ENCODE measurements at places on chromosomes 5 and 9.

DNA sequence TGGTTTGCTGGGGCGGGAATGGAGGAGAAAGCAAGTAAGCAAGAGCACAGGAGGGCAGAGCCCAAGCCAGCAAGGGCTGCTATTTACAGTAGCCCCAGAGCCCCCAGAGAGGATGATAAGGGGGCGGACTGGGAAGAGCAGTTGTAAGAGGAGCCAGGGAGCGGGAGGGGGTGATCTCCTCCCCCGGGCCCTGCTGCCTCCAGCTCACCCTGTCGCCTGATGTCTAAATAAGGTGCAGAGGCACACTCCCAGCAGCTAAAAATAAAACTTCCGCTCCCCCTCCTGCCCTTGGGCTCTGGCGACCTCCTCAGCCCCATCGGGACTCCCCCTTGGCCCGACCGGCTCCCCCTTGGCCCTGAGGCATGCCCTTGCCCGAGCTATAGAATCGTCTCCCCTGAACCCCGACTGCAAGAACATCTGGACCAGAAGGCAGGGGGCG lies 14.4 kb upstream of the CCDC69 start:
- no peak for DNase-seq

- no peak for DNase-seq
These were observed 58.5 kb upstream of the ANXA1 start for GRCh38 chr9:73093016-73093739.

DNA sequence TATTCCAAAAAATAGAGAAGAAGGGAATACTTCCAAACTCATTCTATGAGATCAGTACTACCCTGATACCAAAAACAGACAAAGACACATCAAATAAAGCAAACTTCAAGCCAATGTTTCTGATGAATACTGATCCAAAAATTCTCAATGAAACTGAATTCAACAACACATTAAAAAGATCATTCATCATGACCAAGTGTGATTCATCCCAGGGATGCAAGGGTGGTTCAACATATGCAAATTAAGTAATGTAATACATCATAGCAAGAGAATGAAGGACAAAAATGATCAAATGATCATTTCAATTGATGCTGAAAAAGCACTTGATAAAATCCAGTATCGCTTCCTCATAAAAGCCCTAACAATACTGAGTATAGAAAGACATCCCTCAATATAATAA lies 4.9 kb upstream of the RCL1 start:
- DNase-seq: no peak

GRCh38 chr5:13943676-13944075 lies 812 bp downstream of the DNAH5 start:
- no peak for DNase-seq

DNA sequence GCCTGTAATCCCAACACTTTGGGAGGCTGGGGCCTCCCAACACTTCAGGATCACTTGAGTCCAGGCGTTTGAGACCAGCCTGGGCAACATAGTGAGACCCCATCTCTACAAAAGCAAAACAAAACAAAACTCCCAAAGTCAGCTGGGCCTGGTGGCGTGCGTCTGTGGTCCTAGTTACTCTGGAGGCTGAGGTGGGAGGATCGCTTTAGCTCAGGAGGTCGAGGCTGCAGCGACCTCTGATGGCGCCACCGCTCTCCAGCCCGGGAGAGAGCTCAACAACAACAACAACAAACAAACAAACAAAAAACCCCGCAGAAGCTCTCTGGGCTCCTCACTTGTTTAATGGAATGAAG lies 528 bp downstream of the ACOT12 start:
- DNase-seq: no peak

DNA sequence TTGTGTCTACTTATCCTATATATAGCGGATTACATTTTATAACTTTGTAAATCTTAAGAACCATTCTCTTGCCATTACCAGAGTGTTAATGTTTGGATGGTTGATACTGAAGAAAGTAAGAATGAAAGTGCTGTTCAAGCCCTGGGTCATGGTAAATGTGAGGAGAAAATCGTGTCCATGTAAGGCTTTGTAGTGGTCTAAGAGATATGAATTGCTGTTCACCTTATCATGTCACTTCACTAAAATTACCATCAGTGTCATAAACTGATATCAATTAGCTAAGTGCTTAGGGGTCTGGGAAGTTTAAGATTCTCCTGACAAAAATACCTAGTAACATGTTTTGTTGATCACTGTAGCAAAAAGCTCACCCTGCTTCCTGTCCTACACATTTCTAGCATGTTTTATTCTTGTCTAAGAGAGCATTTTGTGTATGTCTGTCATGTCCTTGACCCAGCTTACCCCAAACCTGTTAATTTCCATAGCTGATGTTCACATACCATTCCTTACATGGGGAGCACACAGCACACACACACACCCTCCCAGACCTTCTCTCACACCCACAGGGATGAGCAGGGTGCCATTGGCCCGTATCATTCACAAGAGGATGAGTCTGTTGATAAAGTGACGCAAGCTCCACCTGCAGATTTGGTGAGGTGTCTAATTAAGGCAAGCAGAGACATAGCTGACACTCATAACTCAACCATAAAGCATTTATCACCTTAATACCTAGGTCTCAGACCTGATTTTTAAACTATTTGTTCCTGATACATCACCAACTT lies 125.1 kb upstream of the PAM start:
- DNase-seq: no peak

DNA sequence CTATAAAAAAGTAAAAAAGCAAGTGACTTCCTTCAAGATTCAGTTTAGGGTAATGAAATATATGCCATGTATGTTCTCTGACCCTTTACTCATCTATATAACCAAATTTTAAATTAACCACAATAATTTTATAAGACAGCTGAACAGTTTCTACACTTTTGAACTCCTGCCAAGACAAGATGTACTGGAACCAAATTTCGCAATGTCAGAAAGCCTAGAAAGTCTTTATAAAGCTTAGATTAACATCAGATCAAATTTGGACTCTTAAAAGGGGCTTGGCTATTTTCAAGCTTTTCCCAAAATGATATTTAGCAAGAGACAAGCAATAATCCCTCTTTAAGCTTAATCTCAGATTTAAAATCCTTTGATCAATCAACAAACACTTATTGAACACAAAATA lies 362.6 kb downstream of the PTPRD start:
- no peak for DNase-seq

GRCh38 chr5:4866131-4866659 lies 273.9 kb upstream of the ADAMTS16 start:
- no peak for DNase-seq

- peak; percentile 31 for DNase-seq
These were observed 24.4 kb downstream of the CYFIP2 start for GRCh38 chr5:157290156-157290980.

DNA sequence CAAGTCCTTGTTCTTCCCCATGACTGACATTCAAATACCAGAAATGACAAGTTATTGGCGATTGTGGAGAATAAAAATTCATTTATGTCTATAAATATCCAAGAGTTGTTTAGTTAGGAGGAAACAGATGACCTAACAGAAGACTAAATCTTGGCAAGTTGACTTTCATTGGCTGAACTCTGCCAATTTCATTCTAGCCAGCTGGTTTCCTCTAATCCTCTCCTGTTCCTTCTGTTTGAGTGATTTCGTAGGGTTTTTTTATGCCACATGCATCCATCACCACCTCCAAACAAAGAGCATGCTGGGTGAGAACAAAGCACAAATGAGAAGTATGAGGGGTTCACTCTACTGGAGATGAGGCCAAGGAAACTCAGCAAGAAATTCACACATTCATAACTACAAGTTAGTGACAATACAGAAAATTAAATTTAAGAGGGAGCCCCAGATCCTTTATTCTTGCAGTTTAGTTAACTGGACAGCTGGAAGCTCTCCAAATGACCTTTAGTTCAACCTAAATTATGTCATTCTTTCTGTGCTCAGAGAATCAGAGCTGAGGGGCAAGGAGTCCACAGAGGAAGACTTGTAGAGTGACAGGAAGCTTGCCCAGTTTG lies 932.0 kb downstream of the TLE4 start:
- DNase-seq: no peak

Data from non-pigmented ciliary epithelial cell (primary cell).